Neural crest cell (in vitro differentiated cells): ENCODE measurements at places on chromosomes 3 and 15. TPM values are rescaled to one million over a fixed set of nuclear protein-coding genes. Genes with fewer than 3 reads are reported as not detected.

- DNase-seq = no peak
Observed at GRCh38 chr15:71785996-71786395, 24.4 kb upstream of the NR2E3 start.

DNA sequence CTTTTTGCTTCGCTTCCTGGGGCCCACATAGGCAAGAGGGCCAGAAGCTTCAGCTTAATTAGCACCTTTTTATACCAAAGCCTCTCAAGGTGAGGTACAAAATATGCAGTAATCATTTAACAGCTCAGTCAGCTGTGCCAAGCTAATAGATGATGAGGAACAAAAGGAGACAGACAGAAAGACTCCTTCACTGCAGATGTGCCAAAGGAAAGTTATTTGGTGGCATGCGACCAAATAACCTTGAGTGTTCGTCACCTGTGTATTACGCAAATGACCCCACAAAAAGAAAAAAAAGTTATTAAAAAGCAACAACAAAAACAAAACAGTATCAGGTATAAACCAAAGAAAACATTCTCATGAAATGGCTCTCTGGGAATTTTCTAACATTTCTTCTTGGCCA is 325.8 kb upstream of the IGF1R start:
- DNase-seq = no peak

DNA sequence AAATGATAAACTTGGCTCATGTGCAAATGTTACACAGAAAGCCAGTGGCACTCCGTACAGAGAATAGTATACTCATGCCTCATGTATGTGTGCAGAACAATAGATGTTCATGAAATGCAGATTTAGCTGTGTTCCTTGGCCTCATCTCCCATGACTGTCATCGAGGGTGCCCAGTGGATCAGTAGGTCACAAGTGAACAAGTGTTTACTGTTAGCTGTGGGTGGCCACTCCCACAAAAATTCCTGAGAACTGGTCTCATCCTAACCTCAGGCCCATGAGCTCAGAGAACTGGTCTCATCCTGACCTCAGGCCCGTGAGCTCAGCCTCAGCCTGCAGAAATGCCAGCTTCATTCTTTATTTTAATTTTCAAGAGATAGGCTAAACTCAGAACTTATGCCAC is 124.1 kb downstream of the GADL1 start:
- DNase-seq = peak; percentile 6

DNA sequence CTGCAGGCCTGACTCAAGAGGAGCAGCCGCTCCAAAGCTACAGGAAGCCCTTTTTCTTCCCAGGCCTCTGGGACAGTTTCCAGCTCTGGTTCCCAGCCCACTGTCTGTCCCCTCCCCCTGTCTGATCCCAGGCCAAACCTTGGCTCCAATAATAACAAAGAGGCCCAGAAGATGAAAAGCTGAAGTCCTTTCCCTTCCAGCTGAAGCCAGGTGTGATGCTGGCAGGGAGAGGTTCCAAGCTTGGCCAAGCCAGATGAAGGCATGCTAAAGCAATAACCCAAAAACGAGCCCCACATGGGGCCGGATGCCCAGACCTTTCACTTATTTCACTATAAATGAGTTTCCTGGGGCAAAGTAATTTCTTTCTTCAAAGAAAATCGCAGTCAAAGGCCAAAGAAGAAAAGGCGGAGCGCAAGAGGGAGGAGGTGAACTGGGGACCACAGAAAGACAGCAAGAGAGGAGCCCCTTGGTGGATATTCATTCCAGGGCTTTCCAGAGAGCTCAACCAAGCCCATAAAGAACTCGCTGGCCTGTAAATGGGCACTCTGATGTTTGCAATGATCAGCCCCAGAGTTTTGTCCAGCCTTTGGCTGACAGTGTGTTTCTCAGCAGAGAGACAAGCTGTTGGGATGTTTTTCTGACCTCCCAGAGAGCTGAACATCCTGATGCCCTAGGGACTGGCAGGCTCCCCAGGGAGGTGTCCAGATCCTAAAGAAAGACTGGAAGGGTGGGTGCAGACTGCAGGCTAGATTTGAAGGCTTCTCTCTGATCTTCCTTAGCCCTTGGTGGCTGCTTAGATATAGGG is 157.6 kb downstream of the UACA start:
- no peak for DNase-seq

DNA sequence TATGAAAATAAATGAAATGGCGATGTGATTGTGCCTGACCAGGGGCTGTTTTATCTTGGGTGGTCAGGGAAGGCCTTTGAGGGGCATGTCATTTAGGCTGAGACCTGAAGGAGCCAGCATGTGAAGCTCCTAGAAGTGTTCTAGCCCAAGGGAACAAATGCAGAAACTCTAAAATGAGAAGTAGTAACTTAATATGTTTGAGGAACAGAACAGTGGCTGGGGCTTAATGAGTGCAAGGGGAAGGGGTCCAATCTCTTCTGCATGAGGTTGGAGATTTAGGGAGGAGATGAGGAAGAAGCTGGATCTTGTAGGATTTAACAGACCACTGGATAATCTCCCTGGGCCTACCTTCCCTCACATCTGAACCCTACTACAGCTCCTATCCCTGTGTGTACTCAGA is 110.5 kb downstream of the AKAP13 start:
- DNase-seq = no peak

DNA sequence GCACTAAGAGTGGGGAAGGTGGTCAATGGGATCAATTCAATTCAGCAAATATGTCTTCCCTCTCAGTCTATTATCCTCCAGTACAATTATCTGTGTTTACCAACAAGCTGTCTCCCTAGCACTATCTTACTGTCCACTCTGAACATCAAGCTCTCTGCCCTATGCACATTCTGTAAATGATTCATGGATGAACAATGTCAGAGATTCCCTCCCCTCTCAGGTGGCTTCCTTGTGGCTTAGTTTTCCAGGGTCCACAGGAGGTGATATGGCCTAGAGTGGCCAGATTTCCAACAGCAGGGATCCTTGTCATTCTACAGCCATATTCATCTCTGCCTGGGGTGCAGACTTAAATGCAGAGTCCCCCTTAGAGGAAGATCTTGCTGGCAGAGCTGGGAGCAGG is 225.1 kb downstream of the UACA start:
- DNase-seq = no peak

DNA sequence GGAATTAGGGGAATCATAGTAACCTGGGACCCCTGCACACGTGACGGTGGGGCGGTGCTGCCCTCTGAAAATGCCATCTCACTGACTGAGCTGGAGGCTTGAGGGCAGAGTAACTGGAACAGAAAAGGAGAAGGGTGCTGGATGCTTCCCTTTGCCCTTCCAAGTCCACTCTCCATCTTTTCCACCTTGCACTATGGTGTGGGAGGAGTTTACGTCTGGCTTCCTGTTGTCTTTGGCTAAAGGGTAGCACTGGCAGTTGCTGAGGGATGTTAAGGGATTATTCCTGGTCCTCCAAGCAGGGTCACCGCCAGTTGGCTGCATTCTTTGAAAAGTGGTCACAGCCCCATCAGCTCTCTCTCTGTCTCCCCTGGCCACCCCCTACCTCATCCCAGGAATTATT is 129.4 kb upstream of the SNTN start:
- DNase-seq = no peak

Gene TASOR
- 62.2 and 62.7 TPM in 2 replicates for total RNA-seq
